ENCODE measurements at places on chromosomes 2 and 18.
A peak's percentile ranks its signal among the peaks of the same experiment; 100 is the strongest.

- no peaks in the 10 kb centered on the region for H3K36me3 ChIP-seq
- H3K4me3 ChIP-seq: no peak overlapping the region
- no peak overlapping the region for H3K27ac ChIP-seq
Measured at GRCh38 chr2:25831746-25832449, 46.4 kb downstream of the ASXL2 start.

DNA sequence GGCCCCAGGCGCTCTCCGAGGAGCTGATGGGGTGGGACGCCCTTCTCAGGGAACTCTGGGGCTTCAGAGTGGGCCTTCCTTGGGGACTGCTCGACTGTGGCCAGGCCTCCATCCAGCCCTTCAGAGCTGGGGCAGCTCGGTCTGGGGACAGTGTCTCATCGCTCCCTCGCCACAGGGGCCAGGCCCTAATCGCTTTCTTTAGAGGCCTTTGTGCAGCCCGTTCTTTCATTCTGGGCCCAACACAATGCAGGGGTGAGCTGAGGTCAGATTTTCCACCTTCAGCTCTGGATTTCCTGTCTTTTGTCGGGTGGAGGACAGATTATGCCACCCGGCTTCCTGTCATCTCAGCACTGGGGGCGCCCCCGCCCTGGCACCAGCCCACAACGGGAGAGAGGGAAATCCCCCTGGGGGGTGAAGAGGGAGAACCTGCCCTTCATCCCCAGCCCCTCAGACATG lies 25.2 kb downstream of the MYCN start:
- H3K27me3 ChIP-seq: no peaks in the 10 kb centered on the region
- no peaks in the 10 kb centered on the region for H3K4me1 ChIP-seq
- no peak for DNase-seq
- H3K4me3 ChIP-seq: no peak overlapping the region
- H3K36me3 ChIP-seq: no peaks in the 10 kb centered on the region

DNA sequence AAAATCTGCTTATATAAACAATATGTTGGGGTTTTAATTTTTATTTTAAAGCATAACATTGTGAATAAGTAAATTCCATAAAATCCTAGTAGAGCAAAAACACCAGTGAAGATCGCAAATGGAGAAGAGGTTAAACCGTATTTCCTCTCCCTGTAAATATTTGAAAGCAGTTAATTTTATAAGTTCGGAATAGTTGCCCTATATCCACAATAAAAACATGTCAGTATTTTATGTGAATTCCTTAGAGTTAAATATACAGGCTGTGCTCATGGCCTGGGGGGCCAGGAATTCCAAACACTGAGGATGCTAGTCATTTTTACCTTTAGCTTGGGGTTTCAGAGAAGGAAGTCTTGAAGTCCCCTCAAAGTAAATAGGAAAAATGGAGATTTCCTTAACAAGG lies 135.0 kb downstream of the FIGN start:
- H3K27ac ChIP-seq: no peak overlapping the region
- peaks cover 2% of the 10 kb centered on the region for H3K4me1 ChIP-seq
- no peak overlapping the region for H3K4me3 ChIP-seq
- DNase-seq: no peak
- H3K36me3 ChIP-seq: no peaks in the 10 kb centered on the region
- no peaks in the 10 kb centered on the region for H3K27me3 ChIP-seq

DNA sequence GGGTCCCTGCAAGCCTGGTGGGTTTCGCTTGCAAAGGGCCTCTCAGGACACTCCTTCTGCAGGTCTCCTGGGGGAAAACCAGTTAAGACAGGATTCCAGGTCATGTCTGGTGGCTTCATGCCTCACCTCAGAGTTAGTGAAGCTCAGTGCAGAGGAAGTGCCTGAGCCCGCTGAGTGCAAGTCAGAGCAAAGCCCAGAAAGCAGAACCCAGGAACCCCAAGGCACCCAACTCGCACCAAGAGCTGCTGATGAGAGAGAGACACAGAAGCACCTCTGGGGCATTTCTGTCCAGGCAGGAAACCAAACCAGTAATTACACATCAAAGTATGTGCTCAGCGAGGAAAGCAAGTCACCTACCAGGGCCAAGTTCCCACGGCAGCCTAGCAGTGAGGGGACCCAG lies 78.4 kb downstream of the ARHGEF4 start:
- no peak for DNase-seq
- no peak overlapping the region for H3K27ac ChIP-seq
- H3K4me3 ChIP-seq: no peak overlapping the region
- H3K36me3 ChIP-seq: no peaks in the 10 kb centered on the region
- H3K4me1 ChIP-seq: no peaks in the 10 kb centered on the region

DNA sequence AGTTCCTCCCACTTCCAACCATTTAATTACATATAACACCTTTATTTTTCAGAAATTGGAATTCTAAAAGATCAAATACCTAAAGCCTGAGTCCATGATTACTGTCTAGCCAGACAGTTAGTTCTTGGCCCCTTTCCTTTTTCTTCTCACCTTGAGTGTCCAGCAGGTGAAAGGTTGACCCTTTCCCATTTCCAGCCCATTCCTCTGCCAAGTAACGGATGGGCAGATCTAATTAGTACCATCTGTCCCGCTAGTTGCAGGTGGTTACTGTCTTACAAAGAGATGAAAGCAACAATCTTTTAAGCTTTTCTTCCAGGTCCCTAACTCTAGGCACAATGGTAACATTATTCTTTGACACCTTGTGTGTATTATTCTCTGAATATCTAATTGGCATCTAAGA lies 506.7 kb downstream of the ARHGAP15 start:
- no peak for DNase-seq
- no peaks in the 10 kb centered on the region for H3K4me1 ChIP-seq
- no peak overlapping the region for H3K4me3 ChIP-seq
- H3K27ac ChIP-seq: no peak overlapping the region
- no peaks in the 10 kb centered on the region for H3K27me3 ChIP-seq

- no peaks in the 10 kb centered on the region for H3K27me3 ChIP-seq
- H3K27ac ChIP-seq: no peak overlapping the region
- no peak overlapping the region for H3K4me3 ChIP-seq
- H3K36me3 ChIP-seq: no peaks in the 10 kb centered on the region
- no peaks in the 10 kb centered on the region for H3K4me1 ChIP-seq
Measured at GRCh38 chr2:195674491-195675221, 17.6 kb downstream of the SLC39A10 start.

- no peak overlapping the region for H3K4me3 ChIP-seq
- H3K4me1 ChIP-seq: no peaks in the 10 kb centered on the region
- no peak for DNase-seq
Measured at GRCh38 chr2:105129722-105130232, 91.9 kb downstream of the MRPS9 start.

DNA sequence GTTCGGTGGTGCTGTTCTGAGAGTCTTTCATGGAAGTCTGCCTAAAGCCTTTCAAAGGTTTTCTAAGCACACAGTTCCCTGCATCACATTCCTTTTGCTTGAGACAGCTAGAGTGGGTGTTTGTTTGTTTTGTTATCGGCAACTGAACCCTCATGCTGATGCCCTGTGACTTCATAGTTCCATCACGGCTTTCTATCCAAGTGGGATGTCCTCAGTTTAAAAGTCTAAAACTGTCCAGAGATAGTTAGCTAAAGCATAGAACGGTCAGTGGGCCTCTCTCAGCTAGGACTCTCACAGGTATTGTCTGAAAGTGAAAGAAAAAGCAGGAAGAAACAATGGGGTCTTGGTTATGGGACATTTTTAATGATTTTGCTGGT lies 337.3 kb downstream of the OSR1 start:
- peaks cover 12% of the 10 kb centered on the region for H3K4me1 ChIP-seq
- no peaks in the 10 kb centered on the region for H3K27me3 ChIP-seq
- DNase-seq: peak; percentile 88
- H3K4me3 ChIP-seq: peak overlapping the region; percentile 32

DNA sequence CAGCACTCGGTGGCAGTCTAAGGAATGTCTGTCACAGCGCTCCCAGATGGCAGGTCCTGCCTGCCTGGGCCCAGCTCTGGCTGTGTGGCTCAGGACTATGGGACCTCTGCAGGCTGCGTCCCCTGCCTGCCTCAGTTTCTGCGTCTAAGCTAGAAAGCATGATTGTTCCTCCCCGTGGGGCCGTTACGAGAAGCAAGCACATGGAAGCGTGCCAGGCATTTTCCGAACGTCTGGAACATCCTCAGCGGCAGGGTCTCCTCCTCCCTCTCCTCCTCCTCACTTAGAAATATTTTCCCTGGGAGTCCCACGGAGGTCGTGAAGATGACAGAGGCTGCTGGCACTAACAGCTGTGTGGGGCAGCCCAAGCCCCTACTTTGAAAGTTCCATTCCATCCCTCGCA lies 43.3 kb downstream of the LRRFIP1 start:
- no peaks in the 10 kb centered on the region for H3K27me3 ChIP-seq
- H3K36me3 ChIP-seq: no peaks in the 10 kb centered on the region
- no peak overlapping the region for H3K4me3 ChIP-seq

- H3K27ac ChIP-seq: peak overlapping the region; percentile 46
- H3K4me1 ChIP-seq: peaks cover 26% of the 10 kb centered on the region
- H3K27me3 ChIP-seq: no peaks in the 10 kb centered on the region
- H3K36me3 ChIP-seq: no peaks in the 10 kb centered on the region
Measured at GRCh38 chr2:47089083-47089464, 66.0 kb downstream of the STPG4 start.

DNA sequence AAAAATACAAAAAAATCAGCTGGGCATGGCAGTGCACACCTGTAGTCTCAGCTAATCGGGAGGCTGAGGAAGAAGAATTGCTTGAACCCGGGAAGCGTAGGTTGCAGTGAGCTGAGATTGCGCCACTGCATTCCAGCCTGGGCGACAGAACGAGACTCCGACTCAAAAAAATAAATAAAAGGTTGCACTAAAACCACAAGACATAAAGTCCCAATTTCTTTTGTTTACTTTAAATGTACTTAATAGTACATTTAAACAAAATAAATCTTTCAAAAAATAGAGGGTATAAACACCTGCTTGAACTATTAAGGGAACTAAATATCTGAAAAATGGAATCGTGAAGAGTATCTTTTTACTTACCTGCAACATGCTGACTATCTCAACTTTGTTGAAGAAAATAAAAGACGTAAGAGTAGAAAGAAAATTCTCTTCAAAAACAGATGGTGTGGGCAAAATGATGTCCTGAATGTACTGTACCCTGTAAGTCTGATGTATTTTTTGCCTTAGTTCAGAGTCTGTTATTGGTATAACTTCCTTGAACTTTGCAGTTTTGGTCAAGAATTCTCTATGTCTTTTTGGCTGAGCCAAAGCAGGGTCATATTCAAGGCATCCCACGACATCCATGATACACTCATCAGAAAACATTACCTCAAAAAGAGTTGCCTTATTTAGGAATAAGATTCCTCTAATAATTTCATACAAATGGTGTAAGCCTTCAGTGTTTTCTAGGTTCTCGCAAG lies 19.2 kb downstream of the PPP4R3B start:
- H3K4me1 ChIP-seq: no peaks in the 10 kb centered on the region
- no peaks in the 10 kb centered on the region for H3K27me3 ChIP-seq
- H3K4me3 ChIP-seq: no peak overlapping the region
- peaks cover 8% of the 10 kb centered on the region for H3K36me3 ChIP-seq
- no peak for DNase-seq

DNA sequence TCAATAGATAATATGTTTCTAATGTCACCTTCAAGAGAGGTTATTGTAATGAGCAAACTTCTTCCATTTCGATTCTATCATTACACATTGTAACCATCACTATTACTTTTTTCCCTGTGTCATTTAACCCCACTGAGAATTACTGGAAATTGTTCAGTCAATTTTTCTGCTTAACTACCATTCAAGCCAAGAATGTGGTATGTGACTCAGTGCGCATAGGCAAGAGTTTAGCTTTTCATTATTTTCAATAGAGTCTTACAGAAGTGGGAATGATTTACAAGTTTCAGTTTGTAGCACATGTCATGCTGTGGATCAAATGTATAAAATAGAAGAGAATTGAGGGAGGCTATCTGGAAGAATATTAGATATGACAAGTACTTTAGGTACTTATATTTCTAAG lies 34.3 kb upstream of the PIEZO2 start:
- H3K36me3 ChIP-seq: no peaks in the 10 kb centered on the region
- H3K4me1 ChIP-seq: no peaks in the 10 kb centered on the region
- no peaks in the 10 kb centered on the region for H3K27me3 ChIP-seq

GRCh38 chr2:144459286-144459685 lies 60.6 kb downstream of the ZEB2 start:
- DNase-seq: no peak
- H3K4me1 ChIP-seq: peaks cover 30% of the 10 kb centered on the region
- H3K27me3 ChIP-seq: no peaks in the 10 kb centered on the region
- no peak overlapping the region for H3K4me3 ChIP-seq

GRCh38 chr2:19857100-19857499 lies 44.7 kb downstream of the TTC32 start:
- no peaks in the 10 kb centered on the region for H3K27me3 ChIP-seq
- H3K27ac ChIP-seq: no peak overlapping the region
- H3K4me3 ChIP-seq: no peak overlapping the region
- no peaks in the 10 kb centered on the region for H3K36me3 ChIP-seq
- peaks cover 12% of the 10 kb centered on the region for H3K4me1 ChIP-seq

- H3K27me3 ChIP-seq: peaks cover 11% of the 10 kb centered on the region
- no peak for DNase-seq
- no peaks in the 10 kb centered on the region for H3K36me3 ChIP-seq
- H3K4me1 ChIP-seq: no peaks in the 10 kb centered on the region
Measured at GRCh38 chr2:110838657-110839384, 106.4 kb downstream of the ACOXL start.

- no peak overlapping the region for H3K4me3 ChIP-seq
- no peaks in the 10 kb centered on the region for H3K27me3 ChIP-seq
- H3K4me1 ChIP-seq: no peaks in the 10 kb centered on the region
Measured at GRCh38 chr2:165877565-165878550, 75.7 kb downstream of the TTC21B start.

DNA sequence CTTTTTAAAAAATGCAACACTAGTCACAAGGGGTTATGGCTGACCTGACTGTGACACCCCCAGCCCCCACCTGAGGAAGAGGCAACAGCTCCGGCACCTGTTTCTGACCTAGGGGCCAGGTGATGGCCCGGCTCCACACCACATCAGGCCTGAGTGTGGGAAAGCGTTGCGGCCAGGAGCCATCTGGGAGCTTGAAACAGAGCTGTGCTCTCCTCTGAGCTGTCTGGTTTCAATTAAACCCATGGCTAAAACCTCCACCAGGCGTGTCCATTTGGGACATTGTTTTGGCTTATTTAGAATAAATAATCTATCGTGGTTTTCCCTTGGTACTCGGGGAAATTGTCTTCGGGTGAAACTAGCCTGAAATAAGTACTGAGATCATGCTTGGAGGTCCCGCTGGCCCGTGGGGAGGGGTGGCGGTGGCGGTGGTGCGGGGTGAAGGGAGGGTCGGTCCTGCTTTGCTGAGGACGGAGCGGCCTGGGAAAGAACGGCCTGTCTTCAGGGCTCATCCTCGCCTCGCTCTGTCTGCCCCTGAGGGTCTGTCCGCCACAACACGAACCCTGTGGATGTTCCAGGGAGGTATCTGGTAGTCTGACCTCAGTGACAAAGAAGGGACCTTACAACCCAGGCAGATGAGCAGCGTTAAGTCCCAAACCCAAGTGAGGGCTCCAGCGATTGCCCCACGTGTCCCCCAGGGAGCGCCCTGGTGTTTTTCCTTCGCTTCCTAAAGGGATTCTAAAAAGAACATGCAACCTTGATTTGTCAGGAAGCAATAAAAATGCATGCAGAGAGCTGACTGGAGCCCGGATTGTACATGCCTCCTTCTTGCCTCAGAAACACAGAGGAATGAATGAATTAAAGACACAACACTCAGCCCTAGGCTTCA lies 58.7 kb downstream of the IL1RL2 start:
- DNase-seq: no peak
- H3K27me3 ChIP-seq: no peaks in the 10 kb centered on the region
- no peak overlapping the region for H3K4me3 ChIP-seq
- no peaks in the 10 kb centered on the region for H3K36me3 ChIP-seq
- H3K27ac ChIP-seq: no peak overlapping the region
